ENCODE measurements at places on chromosomes 5 and 9.
A peak's percentile ranks its signal among the peaks of the same experiment; 100 is the strongest.

GRCh38 chr5:142141463-142141862, 32.9 kb downstream of the NDFIP1 start:
- DNase-seq, result no peak

DNA sequence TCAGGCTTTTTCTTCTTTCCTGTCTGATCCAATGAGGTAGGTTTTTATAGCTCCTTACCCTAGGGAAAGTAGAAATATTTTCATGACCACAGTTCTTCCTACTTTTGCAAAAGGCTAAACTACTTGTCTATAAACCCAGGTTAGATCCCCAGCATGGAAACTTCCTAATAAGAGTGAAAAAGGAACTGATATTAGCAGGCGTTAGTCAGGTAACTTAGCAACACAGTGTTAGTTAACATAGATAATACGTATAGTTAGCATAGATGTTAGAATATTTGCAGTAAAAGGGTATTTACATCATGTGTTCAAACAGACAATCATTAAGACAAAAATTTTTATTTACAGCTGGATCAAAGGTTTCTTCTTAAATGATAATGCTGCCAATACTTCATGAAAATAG, 162.9 kb upstream of the DAB2 start:
- DNase-seq, result no peak

GRCh38 chr5:95940758-95941682, 20.6 kb downstream of the ELL2 start:
- DNase-seq, result no peak

GRCh38 chr5:104951829-104952228, 1389.2 kb upstream of the NUDT12 start:
- no peak for DNase-seq

DNA sequence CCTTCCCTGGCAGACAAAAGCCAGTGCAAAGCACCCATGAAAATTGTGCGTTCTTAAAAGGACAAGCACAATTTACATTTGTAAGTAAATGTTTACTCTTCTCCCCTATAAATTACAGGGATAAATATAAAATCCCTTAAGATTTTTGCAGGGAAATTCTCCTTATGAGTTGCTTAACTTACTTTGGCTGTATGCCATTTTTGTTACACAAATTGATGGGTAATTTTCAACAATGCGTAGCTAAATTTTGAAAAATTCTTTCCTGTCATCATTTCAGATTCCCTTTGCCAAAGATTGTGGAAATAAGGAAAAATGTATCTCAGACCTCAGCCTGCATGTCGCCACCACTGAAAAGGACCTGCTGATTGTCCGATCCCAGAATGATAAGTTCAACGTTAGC, 64.2 kb upstream of the ITGA2 start:
- DNase-seq, result no peak

- no peak for DNase-seq
Measured at GRCh38 chr5:3905521-3905920, 309.9 kb downstream of the IRX1 start.

DNA sequence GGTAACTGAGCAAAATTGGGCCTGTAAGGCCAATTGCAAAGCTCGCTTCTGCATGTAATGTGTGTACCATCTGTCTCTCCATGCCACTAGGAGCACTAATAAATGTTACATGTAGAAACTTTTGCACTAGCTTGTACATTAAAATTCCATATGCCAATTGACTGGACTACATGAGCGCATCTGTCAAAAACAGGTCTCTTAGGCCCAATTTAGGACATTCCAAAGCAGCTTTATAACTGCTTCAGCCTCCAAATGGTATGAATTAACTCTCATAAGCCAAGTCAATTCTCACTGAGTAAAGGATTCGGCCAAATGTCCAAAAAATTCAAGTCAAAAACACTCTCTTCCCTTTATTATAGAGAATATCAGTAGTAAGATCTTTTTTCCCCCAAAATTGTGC, 23.5 kb upstream of the FOXD1 start:
- DNase-seq, result no peak

GRCh38 chr9:4497855-4498254, 7.6 kb downstream of the SLC1A1 start:
- no peak for DNase-seq

- no peak for DNase-seq
Measured at GRCh38 chr9:106077731-106078130, 383.4 kb downstream of the TMEM38B start.

DNA sequence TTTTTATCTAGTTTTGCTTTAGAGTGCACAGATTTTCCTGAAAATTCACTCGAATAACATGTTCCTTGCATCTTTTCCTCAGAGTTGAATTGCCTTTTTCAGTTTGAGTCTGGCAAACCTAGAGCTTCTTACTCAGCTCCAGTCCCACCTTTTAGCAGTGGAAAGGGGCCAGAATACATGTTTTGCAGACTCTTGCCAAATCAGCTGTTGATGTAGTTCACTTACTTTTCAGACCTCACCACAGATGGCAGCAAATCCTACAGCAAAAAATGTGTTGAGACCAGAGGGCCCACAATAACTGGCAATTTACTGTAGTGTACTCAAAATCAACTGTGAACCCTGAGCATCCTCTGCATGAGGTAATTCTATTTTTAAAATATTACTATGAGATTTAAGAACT, 545.2 kb upstream of the ACO1 start:
- peak; percentile 46 for DNase-seq

- no peak for DNase-seq
Measured at GRCh38 chr9:131580358-131580757, 35.0 kb downstream of the PRRT1B start.

GRCh38 chr9:120358877-120359276, 221.1 kb downstream of the CDK5RAP2 start:
- DNase-seq, result no peak

DNA sequence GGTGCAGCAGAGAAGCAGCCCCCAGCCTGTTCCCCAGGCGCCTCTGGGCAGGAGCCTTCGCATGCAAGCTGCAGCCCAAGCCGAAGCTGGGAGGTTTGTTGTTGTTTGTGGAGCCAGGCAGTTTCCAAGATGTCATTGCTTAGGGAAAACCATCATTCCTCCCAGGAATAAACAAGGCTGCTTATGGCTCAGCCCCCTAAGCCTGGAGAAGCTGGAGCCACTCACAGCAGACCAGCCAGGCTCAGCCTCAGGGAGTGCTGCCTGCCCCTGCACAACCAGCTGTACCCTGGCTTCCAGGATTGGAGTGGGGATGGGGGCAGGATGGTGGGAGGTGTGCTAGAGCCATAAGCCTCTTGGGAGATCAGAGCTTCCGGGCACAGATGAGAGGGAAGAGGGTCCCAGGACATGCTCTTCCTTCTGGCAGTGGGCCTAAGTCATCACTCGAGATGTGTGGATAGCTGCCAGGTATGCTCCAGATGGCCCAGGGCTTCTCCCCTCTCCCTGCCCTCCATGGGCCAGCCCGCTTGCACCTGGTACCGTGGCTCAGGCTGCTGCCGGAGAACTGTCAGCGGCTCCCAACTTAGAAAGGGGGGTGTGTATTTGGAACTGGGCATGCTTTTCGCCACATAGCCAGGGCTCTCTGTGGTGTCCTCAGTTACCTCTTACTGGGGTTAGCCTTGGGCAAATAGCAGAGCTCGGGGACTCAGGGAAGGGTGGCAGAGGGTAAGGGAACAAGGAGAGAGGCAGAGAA, 105.2 kb downstream of the RGS3 start:
- DNase-seq, result no peak

- DNase-seq, result peak; percentile 60
Measured at GRCh38 chr9:3732077-3733038, 206.6 kb upstream of the RFX3 start.

DNA sequence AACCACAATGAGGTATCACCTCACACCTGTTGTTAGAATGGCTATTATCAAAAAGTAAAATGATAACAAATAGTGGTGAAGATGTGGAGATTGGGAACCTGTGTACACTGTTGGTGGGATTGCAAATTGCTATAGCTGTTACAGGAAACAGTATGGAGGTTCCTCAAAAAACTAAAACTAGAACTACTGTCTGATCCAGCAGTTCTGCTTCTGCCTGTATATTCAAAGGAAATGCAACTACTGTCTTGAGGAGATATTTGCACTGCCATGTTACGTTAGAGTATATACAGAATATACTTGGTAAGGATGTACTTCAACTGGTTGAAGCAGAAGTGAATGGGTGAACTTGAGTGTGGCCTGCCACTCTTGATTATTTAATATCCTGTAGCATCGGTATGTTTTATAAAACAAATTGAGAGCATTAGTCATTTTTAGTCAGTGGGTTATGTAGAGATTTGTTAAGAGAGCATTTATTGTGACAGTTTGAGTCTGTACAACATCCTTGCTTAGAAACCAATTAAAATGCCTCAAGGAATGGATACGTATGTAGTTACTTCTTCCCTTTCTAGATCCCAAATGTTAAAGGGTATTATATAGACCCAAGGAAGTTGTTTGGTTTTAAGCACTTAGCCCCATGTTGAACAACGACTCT, 37.5 kb downstream of the ZCCHC7 start:
- DNase-seq, result no peak

- no peak for DNase-seq
Measured at GRCh38 chr5:1262381-1262780, 32.5 kb downstream of the TERT start.

DNA sequence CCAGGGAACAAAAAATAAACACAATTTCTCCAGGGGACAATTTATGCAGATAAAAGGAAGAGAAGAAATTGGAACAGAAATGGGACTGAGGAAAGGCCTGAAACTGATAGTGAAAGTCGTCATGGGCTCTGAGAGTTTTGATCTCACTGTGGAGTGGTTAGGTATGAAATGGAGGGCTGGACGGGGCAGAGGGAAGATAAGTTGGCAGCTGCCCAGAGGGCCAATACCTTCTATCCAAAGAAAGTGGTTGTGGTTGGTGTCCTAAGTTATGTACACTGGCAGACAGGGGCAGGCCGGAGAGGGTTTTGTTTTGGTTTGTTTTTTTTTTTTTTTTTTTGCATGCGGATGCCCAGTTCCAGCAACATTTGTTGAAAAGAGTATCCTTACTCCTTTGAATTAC, 46.1 kb downstream of the ZNF618 start:
- no peak for DNase-seq

DNA sequence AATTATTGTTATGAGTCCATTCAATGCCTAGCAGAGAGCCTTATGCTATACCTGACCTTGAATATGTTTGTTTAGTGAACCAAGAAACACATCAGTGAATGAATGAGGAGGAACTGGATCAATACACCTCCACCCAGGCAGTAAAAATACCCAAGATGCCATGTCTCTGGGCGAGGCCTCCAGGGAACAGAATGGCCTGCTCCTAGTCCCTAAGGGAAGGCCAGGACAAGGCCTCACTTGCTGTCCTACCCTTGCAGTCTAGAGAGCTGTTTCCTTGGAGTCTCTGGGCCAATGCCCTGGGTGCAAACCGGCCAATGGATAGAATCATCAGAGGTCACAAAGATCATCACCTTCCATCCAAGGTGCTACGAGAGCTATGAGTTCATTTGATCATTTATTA, 26.1 kb downstream of the TNIP1 start:
- DNase-seq, result no peak

DNA sequence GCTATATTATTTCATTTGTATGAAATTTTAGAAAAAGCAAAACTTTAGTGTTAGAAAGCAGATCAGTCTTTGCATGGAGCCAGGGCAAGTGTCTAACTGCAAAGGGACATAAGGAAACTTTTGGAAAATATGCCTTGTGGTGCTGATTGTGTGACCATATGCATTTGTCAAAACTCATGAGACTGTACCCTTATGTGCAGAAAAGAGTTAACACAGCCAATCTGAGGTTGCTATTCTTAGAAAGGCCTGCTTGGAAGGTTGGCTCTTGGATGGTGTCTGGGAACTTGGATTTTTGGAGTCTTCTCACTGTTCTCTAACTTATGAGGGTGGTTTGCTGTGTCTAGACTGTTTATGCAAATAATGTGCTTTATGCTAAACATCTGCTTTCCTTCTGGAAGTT, 76.6 kb downstream of the SNX18 start:
- no peak for DNase-seq

DNA sequence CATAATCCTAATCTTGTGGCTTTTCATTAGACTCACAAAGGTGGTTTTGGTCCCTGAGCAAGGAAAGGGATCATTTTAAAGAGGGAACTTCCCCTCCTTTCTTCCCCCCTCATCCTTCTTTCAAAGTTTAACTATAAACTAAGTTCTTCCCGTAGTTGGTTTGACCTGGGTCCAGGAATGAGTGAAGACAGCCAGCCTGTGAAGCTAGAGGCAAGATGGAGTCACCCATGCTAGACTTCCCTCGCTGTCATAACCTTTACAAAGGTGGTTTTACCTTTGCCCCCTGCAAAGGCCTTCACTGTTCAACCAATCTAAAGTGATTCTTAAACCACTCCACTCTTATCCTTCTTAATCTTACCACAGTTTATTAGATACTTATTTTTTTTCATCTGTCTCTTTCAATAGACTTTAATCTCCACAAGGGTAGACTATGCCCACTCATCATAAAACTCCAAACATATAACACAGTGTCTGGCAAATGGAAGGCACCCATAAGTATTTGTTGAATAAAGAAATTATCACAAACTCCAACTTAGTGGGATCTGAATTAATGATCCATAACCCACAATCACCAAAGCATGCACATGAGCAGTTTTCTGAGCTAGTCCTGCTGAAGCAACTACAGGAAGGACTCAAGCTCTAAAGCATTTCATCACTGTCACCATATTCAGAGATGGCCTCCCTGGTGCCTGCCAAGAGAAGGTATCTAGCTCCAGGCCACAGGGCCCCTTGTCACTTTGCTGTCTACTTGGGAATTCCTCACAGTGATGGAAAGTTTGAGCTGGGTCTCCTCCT, 369.0 kb downstream of the SPOCK1 start:
- no peak for DNase-seq
